ENCODE measurements at places on chromosomes 5 and 9.

DNA sequence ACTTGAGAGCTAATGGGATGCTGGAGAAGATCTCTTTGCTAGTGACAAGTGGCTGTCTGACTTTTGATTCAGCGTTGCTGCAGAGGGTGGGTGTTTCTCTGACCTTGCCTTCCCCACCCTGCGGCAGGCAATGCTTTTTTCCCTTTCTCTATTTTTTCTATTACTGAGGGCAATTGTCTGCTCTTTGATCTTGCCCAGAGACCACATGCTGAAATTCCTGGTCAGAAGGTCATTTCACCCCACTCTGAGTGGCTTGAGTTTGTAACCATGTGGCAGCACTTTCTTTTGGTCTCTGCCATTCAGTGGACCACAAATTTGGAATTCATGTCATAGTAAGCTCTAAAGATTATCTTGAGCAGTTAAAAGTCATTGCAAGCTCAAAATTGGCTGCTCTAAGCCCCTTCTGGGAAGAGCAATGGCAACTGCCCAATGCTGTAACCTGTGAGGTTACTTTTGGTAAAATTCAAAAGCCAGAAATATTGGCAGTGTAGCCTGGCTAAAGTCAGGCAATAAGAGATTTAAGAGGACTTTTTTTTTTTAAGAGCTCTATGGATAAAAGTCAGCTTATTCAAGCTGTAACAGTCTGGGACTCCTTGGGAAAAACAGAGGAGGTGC lies 30.4 kb upstream of the MTMR12 start:
- no peak for DNase-seq

DNA sequence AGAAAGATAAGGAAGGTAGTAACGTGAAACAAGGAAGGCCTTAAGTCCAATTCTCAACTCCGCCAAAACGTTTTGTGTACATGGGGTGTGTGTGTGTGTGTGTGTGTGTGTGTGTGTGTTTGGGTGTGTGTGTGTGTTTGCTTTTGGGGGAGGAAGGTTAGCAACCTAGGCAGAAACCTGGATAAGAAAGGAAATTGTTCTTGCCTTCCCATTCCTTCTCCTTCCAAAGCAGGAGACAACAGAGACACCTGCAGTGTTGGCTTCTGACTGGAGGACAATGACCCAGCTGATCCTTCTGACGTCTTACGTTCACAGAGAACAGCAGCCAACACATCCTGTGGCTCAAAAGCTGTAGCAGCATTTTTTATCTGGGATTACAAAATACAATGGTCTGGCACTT lies 4.1 kb upstream of the CCNG1 start:
- DNase-seq, result no peak

DNA sequence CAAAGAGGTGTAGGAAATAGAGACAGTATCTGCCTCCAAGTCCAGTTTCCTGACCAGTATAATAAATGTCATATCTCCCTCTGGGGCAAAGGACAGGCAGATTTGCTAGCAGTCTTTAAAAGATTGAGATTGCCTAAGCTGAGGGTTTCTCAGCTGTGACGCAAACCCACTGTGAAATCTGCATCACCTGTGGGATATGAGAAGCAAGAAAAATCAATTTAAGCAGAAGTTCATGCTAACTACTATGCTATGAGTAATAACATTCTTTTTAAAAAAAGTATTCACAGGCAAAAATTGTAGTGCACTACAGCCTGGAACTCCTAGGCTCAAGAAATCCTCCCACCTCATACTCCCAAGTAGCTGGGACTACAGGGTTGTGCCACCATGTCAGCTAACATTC lies 168.1 kb upstream of the POC5 start:
- DNase-seq, result peak; percentile 22

GRCh38 chr5:171989946-171990712 lies 16.3 kb downstream of the FBXW11 start:
- no peak for DNase-seq

DNA sequence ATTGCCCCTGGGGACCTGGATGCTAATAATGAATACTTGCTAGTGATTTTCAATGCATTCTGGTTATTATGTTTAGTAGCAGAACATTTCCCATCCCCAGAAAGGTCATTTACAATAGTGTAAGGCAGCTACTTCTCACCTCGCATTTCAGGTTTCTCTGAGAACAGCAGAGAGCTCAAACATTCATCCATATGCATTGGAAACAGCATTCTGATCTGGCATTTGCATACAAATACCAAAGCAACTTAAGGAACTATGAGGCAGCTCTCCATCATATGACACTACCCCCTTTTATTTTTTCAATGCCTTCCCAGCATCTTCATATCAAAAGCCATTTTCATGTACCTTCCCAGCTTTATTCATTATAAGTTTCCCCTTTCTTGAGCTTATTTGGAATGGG lies 6.4 kb downstream of the PPP2R2B start:
- no peak for DNase-seq

GRCh38 chr5:97726106-97726505 lies 543.1 kb upstream of the RIOK2 start:
- DNase-seq, result no peak

DNA sequence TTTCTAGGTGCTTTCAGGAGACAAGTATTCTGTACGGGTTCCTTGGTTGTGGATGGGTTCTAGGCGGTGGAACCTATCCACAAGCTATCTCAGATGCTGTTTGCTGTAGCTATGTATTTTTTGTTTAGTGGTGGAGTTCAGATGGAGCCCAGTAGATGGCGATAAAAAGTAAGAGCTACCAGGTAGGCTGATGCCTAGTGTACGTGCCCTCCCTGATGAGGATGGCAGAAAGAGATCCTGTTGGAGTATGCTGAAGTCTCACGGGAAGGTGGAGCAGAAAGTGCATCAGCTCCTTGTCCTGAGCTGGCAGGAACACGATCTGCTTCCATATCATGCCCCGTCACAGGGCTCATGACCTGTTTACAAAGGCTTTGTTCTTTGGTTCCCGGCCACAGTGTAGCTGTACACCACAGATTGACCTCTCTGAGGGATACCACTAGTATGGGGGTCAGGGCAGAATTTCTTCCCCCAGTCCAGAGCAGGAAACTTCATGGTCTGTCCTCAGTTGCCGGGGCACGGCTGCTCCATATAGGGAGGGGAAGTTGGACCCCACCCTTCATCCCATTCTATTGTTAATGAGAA lies 12.6 kb upstream of the UGT3A2 start:
- peak; percentile 12 for DNase-seq

- no peak for DNase-seq
These were observed 201.3 kb downstream of the ARHGAP26 start for GRCh38 chr5:142971303-142972013.

DNA sequence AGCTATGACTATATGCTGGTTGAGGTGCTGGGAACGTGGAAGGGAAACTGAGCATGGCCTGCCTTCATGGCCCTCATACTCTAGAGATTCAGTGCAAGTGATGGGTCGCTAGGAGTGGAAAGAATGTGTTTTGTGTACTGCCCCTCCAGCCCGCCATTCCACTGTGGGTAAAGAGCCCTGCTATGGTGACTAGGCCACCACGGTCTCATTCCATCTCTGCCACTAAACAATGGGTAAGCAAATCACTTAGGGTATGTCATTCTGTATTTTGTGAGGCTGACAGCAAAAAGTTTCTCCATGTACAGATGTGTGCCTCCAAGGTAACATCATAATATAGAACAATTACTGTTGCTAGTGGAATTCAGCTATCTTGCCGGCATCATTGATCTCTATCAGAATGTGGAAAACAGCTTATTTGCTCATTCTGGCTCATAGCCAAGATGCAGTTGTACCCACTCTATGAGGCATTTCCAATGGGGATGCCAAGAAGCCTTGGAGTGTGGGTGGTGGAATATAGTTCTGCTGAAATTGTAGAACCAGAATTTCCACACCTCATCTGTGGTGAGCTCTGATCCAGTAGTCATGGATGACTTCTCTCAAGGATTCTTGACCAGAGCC lies 12.5 kb downstream of the SMARCA2 start:
- DNase-seq, result no peak

- no peak for DNase-seq
These were observed 26.4 kb upstream of the NOTCH1 start for GRCh38 chr9:136572003-136572827.

- DNase-seq, result no peak
These were observed 58.7 kb downstream of the DPYSL3 start for GRCh38 chr5:147451193-147451592.

- DNase-seq, result no peak
These were observed 414.5 kb upstream of the ARRDC3 start for GRCh38 chr5:91797576-91797975.

- no peak for DNase-seq
These were observed 29.8 kb downstream of the MED10 start for GRCh38 chr5:6348476-6349000.

- DNase-seq, result peak; percentile 97
These were observed 9.2 kb downstream of the EEIG1 start for GRCh38 chr9:127971357-127972235.

- DNase-seq, result no peak
These were observed 16.6 kb upstream of the S1PR3 start for GRCh38 chr9:88974641-88975040.

- DNase-seq, result no peak
These were observed 118.9 kb downstream of the NR6A1 start for GRCh38 chr9:124652203-124652602.

DNA sequence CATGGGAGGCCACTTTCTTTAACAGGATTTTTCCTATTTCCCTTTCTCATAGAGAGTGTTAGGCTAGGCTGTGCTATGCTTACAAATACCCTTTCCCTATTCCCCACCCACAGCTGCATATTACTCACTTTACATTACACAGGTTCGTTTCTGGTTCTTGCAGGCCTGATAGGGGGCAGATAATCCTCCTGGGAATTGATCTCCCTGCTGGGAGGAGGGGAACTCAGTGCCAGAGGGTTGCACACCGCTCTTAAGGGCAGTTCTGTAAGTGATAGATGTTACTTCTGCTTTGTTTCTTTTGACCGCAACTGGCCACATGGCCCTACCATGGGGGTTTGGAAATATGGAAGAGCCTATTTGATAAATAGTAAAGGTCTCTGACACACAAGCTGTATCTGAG lies 54.0 kb upstream of the NTRK2 start:
- no peak for DNase-seq

DNA sequence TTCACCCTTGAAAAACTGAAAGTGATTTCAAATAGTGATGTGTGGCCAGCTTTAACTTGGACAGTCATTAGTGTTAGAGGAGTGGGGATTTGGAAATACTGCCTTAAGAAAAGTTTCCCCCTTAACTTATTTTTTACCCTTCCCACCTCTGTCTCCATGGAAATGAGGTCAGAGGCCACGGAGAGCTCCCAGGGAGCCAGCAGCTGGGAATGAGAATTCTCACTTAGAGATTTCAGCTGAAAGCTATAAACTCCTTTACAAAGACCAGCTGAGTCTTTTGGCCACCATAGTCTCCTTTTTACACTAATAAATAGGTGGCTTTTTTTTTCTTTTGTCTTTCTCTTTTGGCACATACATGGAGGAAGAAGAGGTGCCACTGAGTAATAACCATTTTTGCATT lies 45.7 kb upstream of the PIK3R1 start:
- no peak for DNase-seq

DNA sequence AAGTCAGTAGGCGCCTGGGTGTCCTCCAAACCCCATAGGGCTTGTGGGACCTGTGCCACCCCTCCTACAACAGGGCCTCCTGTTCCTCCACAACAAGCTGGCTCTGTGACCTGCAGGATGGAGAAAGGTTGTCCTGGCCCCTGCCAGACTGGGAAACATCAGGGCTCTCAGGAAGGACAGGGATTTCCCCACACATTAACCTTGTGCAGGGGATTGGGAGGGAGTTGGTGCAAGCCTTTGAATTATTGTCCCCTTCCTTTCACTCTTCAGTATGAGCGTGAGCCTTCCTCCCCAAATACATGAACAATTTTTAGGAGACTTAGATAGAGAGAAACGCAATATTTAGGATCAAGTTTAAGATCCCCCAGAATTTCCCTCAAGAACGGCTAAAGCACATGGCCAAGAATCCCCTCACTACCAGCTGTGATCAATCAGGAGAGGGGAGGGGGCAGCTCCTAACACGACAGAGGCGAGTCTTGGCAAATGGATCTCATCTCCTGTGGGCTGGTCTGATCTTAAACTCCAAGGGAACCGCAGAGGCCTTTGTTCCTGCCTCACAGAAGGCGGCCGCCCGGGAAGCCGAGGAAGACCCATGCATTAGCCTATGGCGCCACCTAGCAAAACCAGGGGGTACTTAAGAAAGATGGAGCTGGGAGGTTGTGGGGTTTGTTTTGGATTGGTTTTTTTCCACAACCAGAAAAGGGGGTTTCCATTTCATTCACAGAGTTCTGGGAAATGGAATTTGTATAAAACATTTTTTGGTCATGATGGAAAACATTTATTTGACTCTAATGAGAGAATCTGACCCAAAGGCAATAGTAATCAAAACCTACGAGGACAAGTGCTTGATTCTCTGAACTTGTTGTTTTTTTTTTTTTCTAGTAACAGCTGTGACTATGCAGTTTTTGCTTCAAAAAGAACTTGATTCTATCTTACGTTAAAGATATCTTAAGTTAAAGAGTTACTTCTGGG lies 36.1 kb upstream of the OSMR start:
- DNase-seq, result peak; percentile 82

GRCh38 chr9:125707472-125707804 lies 430 bp upstream of the MAPKAP1 start:
- DNase-seq, result no peak

- no peak for DNase-seq
These were observed 238.4 kb downstream of the TRPM3 start for GRCh38 chr9:70883056-70883455.

DNA sequence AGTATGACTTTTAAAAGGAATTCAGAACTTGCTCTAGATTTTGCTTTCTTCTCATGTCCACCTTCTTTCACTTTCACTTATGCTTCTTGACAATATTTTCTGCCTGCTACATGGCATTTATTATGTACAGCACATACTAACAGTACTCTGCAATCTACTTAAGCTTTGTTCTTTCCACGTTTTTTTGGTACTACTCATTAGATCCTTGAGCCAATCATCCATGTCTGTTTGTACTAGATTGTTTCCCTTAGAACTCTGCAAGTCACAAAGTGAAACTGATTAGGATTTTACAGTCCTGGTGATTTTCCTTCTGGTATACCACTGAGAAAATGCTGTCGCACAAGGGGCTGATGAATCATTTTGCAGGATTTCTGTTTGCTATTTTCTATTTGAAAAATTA lies 78.3 kb downstream of the PARP8 start:
- DNase-seq, result no peak

GRCh38 chr9:37309136-37309535 lies 113.4 kb upstream of the GRHPR start:
- no peak for DNase-seq

- DNase-seq, result no peak
These were observed 76.6 kb downstream of the PSD2 start for GRCh38 chr5:139872052-139872766.

DNA sequence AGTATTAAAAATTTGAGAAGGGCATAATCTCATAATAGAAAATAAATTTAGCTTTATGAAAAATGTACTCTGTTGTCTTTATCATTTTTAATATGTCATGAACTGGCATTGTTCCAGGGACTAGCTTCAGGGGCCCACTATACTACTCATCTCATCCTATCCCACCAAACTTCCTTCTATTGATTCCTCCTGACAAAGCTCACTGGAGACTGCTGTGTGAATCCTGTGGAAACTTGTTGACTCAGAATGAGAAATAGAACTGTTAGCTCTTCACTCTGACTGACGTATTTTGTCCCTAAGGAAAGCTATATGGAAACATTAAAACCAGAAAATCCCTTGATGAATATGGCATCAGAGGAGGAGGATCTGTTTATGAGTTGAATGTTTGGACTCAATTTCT lies 29.8 kb upstream of the BNIP1 start:
- no peak for DNase-seq

- no peak for DNase-seq
These were observed 79.1 kb upstream of the GPR151 start for GRCh38 chr5:146595088-146595487.

- no peak for DNase-seq
These were observed 402.3 kb upstream of the CHD1 start for GRCh38 chr5:99331061-99331460.

- DNase-seq, result no peak
These were observed 1.6 kb downstream of the KLHL3 start for GRCh38 chr5:137734331-137734730.
